Mesenteric fat pad (tissue), 1 donor: ENCODE measurements at places on chromosomes 2 and 18. TPM values are rescaled to one million over a fixed set of nuclear protein-coding genes. Genes with fewer than 3 reads are reported as not detected.

The AMMECR1L gene
- 22.0 TPM for total RNA-seq

DNA sequence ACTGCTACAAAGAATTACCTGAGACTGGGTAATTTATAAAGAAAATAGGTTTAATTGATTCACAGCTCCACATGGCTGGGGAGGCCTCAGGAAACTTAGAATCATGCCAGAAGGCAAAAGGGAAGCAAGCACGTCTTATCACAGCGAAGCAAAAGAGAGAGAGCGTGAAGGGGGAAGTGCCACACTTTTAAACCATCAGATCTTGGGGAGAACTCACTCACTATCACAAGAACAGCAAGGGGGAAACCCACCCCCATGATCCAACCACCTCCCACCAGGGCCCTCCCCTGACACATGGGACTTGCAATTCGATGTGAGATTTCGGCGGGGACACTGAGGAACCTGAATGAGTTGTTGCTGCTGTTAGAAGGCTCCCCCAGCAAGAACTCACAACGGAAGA is 220.2 kb upstream of the PIEZO2 start:
- no peak for DNase-seq

DNA sequence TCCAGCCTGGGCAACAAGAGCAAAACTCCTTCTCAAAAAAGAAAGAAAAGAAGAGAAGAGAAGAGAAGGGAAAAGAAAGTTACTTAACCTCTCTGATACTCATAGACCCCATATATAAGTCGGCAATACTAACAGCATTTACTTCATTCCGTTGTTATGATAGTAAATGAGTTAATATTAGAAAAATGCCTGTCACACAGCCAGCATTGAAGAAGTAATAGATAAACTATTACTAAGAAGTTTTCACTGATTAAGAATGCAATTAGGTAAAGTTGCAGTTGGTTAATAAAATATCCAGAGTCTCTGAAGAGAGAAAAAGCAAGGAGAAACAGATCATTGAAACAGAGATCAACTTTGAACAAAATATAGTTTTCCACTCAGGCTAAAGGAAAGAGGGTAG is 161.3 kb upstream of the UBE2E3 start:
- DNase-seq: no peak

The ZSWIM2 gene
- 1.2 TPM for total RNA-seq

DNA sequence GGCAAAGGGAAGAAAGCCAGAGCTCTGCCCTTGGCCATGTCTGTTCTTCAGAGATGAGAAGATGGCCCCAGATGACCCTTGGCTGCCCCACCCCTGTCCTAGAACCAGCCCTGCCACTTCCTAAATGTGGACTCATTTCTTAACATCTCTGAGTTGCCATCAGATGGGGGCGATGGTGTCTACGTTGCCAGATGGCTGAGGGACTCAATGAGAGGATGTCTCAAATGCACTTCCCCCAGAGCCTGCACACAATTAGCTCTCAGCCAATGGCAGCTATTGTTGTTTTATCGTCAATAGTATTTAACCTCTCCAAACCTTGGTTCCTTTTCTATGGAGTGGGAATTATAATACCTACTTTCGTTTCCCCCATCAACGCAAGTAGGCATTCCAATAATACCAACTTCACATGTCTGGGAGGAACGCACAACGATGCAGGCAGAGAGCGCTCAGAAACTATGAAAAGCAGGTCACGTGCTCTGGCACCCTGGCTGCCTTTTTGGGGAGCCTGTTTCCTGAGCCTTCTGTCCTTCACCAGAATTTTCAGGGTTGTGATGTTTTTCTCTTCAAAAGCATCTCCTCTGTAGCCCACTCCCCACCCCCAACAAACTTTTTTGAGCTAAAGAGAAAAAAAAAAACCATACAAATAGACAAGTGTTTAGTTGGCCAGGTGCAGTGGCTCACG is 100.3 kb downstream of the MCFD2 start:
- DNase-seq: no peak
